ENCODE measurements at places on chromosomes 6 and 20. TPM values are rescaled to one million over a fixed set of nuclear protein-coding genes. Genes with fewer than 3 reads are reported as not detected.

DNA sequence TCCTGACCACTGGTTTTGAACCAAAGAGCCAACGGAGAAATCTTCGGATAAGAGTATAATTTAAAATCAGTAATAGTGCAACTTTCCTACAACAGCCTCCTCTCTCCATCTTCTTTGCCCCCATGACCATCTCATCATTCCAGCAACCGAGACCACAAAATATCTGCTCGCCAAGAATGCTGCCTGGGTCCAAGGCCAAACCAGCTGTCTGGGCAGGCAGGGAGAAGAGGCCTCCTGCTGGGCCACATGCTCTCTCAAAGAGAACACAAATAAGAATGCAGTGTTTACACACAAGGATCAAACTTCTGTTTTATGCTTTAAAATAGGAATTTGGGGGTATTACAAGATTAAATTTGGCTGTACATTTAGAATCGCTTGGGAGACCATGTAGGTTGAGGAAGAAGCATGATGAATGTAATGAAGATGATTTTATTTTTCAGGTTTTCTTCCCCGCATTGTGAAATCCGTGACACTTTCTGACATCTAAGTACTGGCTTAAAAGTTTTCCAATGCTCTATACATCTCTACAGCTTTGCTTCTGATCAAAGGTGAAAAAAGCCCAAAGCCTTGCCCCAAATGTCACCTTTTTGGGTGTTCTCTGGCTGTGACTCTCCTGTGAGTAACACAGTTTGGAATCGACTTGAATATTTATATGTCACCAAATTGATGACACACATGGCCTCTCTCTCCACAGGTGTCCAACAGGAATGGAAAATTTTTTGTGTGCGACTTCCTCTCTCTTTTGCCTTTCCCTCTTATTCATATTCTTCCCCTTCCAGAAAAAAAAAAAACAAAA lies 79.4 kb upstream of the PROKR2 start:
- DNase-seq = no peak

DNA sequence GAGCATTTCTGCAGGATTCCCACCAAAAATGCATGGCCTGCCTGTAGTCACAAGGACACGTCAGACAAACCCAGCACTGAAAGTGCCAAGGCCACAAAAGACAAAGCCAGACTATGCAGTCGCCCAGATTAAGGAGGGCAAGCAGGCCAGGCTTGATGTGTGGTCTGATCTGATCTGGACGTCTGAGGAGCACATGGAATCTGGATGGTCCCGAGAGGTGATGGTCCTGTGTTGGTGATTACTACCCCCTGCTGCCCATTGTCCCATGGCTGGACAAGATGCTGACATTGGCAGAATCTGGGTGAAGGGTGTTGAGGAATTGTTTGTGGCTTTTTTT lies 17.1 kb downstream of the NPEPL1 start:
- peak; percentile 11 for DNase-seq

GRCh38 chr20:20492521-20493332 lies 124.8 kb downstream of the INSM1 start:
- no peak for DNase-seq

GRCh38 chr6:136225496-136225895 lies 24.6 kb downstream of the MTFR2 start:
- no peak for DNase-seq

MAPK13 gene
- 33.9 TPM for total RNA-seq

HLA-DRB1 gene
- 12.5 TPM for total RNA-seq

- DNase-seq = no peak
Measured at GRCh38 chr6:31005249-31006020, 4.8 kb upstream of the MUC22 start.

GRCh38 chr6:93418408-93419303 lies 703 bp downstream of the EPHA7 start:
- DNase-seq = peak; percentile 16

- no peak for DNase-seq
Measured at GRCh38 chr20:36394340-36394965, 88.3 kb downstream of the DLGAP4 start.

DNA sequence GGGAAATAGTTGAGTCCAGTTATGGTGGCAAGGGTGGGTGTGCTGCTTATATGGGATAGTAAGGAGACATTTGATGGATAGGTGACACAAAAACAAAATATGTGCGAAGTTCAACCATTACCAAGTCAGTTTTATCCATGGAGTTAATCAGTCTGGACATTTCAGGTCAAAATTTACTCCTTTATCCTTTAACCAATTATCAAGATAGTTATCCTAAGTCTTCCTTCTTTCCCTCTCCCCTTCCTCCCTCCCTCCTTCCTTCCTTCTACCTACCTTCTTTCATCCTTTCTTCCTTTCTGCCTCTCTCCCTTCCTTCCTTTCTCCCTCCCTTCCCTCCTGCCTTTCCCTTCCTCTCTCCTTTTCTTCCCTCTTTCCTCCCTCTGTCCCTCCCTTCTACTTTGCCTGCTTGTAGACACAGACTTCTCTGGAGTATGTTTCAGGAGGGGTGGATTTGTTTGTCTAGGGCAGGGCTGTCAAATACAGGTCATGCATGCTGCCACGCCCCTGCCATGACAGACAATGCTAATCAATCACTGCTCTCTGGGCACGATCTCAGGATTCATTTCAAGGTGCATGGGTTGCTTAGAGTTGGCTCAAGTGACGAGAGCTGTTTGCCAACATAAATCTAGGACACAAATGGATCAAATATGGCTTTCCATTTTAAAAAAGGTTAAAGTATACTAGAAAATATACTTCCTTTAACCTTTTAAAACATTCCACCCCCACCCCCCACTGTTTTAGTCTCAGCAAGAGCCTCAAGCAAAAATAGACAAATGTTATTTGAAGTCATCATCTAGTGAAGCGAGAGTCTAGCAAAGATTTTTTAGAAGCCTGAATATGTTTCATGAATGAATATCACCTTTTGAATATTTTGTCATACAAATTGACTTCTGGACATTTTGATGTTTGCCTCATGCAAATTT lies 281.6 kb upstream of the CITED2 start:
- DNase-seq = peak; percentile 18

- no peak for DNase-seq
Measured at GRCh38 chr6:21961226-21961625, 335.6 kb downstream of the PRL start.

DNA sequence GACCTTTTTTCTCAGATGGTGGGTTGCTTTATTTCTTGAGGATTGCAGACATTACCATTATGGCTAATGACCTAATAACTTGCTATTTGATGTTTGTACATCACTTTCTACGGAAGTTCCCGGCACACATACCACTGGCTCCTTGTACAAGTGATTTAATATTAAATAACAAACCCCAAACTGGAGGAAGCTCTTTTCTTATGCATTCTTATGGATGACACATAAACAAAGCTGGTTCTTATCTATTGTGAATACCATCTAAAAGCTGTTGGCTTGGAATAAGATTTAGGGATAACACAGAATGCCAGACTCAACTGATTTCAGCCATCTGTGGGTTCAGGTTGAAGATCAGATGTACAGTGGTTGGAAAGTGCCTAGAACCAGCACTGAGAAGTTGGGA lies 272.6 kb downstream of the TSHZ2 start:
- DNase-seq = no peak

DNA sequence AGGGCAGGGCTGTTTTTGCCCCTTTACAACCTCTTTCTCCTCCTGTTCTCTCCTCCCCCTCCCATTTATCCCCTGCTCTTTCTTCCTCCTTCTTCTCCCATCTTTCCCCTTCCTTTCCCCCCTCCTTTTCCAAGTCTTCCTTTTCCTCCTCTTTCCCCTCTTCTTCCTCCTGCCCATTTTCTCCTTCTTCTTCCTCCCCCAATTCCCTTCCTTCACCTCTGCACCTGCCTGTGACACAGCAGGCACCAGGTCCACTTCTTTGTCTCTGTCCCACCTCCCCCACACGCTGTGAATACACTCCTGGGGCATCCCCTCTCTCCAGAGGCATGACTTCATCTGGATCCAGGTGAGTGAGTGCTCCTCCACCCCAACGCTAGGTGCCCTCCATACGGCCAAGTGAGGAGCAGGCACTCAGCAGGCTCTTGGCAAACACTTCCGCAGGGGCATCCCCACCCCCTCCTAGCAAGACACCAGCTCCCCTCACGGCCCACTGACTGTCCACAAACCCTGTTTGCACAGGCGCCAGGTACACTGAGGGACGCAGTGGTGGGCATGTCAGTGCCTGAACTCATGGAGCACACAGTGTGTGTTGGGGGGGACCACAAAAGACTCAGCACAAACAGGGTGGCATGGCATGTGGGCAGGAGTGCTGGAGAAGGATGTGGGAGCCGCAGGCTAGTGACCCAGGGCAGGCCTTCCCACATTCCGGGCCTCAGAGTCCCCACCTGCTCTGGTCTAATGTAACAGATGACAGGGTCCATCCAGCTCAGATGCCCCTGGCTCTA lies 10.7 kb upstream of the TLDC2 start:
- no peak for DNase-seq

GRCh38 chr6:90537723-90538258 lies 49.1 kb downstream of the MAP3K7 start:
- no peak for DNase-seq

DNA sequence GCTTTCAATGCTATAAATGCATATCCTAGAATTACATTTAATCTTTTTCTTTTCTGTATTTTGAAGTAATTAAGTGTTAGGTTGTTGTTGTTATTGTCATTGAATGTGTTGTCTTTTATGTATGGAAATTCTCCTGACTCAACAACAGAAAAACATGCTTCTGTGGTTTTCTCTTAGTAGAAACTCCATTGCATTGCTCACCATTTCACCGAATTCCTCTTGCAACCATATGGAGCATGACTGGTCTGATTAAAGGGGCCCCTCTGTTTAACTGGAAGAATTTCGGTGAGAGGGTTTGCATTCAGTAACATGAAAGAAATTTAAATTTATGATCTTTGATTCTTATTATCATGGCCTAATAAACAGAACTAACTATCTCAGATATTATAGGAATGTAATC lies 454.3 kb upstream of the JARID2 start:
- no peak for DNase-seq

GRCh38 chr6:157841211-157841840 lies 18.3 kb downstream of the SNX9 start:
- DNase-seq = peak; percentile 20
